Stimulated activated CD4-positive, alpha-beta T cell treated with anti-CD3 and anti-CD28 coated beads, Interleukin-1b, Interleukin-23, amount 100 ng/mL, for 4 hours (primary cell): ENCODE measurements at places on chromosomes 11 and 22.

DNA sequence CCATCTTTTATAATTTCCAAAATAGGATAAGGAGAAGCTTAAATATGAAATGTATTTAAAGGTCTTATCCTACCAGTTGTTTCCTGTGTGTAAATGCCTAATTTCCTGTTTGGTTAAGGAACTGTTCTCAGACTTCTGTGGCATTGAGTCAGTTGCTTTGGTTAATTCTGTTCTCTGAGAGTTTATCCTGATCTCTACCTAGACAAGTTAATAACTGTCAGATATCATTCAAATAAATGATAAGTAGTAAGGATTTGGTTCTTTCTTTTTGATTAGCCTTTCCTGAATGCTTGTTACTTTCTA, 39.5 kb downstream of the CTNND1 start:
- DNase-seq, result no peak

DNA sequence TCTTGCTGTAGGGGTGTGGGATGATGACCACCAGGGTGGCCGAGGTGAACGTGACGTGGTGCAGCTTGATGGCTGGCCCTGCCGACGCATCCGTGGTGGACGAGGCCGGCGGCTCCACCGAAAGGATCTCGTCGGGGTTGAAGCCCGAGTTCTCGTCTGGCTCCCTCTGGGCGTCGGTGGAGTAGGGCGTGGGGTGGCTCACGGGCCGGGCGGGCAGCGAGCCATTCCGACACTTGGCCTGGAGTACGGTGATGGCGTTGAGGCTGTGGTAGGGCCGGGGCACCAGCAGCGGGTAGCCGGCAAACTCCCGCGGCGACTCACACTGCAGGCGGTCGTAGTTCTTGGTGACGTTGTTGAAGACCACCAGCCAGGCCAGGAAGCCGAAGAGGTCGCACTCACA, 52.7 kb downstream of the ELFN2 start:
- no peak for DNase-seq

- no peak for DNase-seq
Measured at GRCh38 chr22:20040327-20041200, 19.7 kb downstream of the TANGO2 start.

DNA sequence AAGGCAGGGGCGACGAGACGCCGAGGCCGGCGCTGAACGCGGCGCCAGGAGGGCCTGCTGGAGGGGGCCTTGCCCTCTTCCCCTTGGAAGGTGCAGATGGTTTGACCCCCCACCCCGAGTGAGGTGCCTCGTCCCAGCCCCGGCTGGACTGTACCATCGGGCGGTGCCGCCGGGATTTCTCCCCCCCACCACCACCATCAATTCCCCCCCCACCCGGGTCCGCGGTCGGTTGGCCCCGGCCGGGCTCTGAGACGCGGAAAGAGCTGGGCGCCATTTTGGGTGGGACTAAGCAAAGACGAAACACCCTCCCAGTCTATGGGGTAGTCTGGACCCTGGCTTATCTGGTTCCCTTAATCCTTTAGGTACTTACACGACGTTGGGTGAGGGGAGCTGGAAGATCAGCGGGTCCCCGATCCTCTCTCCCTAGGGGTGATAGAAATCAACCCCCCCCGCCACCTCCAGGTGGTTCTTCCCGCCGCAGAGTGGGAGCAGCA, at the start of gene PRDM10:
PRDM10 (minus strand) TSS at position 484 of the 494 bp plus-strand sequence. CDS start 41,871 bp downstream, outside the sequence.
- peak; percentile 87 for DNase-seq

GRCh38 chr11:93591247-93591898, 48.2 kb upstream of the SMCO4 start:
- no peak for DNase-seq

DNA sequence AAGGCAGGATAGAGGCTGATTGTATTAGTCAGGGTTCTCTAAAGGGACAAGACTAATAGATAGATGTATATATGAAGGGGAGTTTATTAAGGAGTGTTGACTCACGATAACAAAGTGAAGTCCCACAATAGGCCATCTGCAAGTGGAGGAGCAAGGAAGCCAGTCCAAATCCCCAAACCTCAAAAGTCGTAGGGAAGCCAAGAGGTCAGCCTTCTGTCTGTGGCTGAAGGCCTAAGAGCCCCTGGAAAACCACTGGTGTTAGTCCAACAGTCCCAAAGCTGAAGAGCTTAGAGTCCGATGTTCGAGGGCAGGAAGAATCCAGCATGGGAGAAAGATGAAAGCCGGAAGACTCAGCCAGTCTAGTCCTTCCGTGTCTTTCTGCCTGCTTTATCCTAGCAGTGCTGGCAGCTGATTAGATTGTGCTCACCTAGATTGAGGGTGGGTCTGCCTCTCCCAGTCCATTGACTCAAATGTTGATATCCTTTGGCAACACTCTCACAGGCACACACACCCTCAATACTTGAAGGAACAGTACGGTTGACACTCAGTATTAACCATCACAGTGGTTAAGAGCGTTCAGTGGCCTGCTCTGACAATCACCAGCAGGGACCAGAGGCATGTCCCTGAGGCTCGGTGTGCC, 135.6 kb downstream of the CSNK2A3 start:
- no peak for DNase-seq

GRCh38 chr22:44391015-44391414, 78.3 kb upstream of the SHISAL1 start:
- no peak for DNase-seq

DNA sequence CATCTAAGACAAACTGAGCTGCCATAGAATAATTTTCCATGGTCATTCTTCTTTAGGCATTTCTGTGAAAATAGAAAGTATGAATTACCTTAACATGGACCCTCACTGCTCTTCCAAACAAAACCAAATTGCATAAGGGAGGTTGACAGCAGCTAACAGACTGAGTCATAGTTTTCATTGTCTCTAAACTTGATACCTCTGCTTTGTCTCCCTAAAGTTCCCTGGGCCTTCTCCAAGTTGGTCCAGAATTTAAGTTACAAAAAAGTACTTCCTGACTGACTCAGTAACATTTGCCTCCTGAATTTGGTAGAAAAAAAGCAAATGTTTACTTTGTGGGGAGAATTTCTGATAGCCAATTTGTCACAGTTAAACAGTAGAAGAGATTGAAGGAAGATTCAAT, 3.0 kb downstream of the OR8D1 start:
- DNase-seq, result no peak

DNA sequence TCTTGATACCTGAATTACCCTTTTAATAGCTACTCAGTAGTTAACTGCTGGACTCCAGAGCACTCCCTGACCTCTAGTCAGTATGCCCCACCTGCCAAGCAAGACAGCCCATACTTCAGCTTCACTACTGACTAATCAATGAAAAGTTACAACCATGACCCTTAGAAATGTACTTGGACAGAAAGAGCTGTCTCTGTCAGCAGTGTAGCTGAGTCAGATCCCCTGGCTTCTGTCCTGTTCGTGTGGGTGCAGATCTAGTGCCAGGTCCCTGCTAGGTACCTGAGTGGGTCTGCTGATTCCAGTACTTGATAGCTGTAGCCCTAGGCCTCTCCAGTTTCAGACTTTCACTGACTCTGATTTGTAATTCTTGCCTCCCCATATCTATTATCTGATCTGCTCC, 265.8 kb upstream of the POU2AF2 start:
- no peak for DNase-seq

- no peak for DNase-seq
Measured at GRCh38 chr22:38129021-38129420, 18.5 kb upstream of the BAIAP2L2 start.

GRCh38 chr11:13939961-13940906, 22.3 kb upstream of the SPON1 start:
- no peak for DNase-seq

DNA sequence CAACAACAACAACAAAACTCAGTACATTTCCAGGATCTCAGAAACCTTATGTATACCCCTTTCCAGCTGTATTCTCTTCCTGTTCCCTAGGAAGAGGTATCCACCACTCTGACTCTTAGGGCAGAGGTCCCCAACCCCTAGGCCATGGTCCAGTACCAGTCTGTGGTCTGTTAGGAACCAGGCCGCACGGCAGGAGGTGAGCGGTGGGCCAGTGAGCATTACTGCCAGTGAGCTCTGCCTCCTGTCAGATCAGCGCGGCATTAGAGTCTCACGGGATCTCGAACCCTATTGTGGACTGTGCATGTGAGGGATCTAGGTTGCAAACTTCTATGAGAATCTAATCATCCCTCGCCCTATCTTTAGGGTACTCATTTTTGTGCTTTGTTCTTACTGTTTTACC, 43.9 kb upstream of the LMO1 start:
- no peak for DNase-seq

DNA sequence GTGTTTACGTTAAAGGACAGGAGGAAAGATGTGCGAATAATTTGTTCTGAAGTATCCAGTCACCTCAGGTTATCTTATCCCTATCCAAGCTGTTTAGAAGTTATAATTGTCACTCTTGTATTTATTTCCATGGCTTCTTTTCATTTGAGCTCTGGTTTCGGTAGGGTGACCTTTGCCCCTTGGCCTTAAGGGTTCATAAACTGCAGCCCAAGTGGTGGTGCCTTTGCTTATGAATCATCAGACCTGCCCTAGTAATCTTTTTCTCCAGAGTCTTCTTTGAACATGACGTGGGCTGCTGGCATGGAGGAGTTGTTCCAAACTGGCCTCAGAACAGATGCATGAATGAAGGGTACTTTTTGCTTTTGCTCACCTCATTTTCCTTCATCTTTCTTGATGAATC, 6.5 kb upstream of the CRYBB3 start:
- no peak for DNase-seq

- DNase-seq, result no peak
Measured at GRCh38 chr11:45383224-45383623, 97.1 kb upstream of the SYT13 start.

- no peak for DNase-seq
Measured at GRCh38 chr11:123145661-123146060, 49.4 kb downstream of the CLMP start.

DNA sequence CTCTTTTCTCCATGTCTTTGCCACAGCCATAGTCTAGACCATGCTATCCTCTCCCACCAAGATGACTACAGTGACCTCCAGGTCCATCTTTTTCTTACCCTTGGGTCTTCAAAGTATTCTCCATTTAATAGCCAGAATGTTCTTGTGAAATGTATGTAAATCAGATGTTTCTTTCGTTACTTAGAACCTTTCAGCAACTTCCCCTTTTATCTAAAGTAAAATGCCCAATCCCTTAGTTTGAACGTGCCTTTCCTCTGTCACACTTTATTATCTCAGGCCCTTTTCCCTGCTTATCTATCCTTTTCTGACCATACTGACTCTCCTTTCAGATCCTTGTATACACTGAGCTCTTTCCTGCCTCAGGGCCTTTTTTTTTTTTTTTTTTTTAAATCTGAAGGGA, 17.9 kb downstream of the RBM4B start:
- no peak for DNase-seq

DNA sequence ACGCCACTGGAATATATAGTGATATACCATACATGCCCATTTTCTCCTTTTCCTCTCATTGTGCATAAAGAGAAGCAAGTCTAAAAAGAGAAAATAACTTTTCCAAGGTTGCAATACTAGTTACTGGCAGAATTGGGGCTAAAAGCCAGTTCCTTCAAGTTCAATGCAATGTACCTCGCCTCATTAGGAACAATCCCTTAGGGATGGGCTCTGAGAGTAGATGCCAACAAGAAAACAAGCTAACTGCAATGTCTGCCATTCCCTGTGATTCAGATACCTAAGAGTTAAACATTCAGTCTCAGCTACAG, 114.3 kb downstream of the RBFOX2 start:
- DNase-seq, result no peak

- DNase-seq, result no peak
Measured at GRCh38 chr11:9550191-9550628, 23.3 kb upstream of the WEE1 start.

DNA sequence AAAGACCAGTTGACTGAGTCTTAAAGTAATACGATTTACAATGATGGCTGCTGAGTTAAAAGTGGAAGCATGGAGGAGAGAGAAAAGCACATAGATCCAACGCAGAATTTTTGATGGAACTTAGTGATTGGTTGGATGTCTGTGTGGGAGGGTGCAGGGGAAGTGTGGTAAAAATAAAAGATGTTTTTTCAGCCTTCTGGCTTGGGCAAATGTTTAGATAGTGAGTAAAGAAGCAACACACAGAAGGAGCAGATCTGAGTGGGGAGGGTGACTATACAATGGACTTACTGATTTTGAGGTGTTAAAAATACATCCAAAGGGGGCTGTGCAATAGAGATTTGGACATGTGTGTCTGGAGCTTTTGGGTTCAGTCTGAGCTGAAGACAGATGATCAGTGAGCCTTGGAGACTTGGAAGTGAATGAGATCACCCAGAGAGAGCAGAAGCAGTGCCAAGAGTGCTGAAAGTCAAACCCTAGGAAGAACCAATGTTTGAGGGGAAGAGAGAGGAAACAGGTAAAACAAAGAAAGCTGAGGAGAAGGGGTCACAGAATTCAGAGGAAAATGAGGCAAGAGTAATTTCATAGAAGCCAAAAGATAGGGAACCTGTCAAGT, 8.6 kb downstream of the GRIA4 start:
- DNase-seq, result no peak

DNA sequence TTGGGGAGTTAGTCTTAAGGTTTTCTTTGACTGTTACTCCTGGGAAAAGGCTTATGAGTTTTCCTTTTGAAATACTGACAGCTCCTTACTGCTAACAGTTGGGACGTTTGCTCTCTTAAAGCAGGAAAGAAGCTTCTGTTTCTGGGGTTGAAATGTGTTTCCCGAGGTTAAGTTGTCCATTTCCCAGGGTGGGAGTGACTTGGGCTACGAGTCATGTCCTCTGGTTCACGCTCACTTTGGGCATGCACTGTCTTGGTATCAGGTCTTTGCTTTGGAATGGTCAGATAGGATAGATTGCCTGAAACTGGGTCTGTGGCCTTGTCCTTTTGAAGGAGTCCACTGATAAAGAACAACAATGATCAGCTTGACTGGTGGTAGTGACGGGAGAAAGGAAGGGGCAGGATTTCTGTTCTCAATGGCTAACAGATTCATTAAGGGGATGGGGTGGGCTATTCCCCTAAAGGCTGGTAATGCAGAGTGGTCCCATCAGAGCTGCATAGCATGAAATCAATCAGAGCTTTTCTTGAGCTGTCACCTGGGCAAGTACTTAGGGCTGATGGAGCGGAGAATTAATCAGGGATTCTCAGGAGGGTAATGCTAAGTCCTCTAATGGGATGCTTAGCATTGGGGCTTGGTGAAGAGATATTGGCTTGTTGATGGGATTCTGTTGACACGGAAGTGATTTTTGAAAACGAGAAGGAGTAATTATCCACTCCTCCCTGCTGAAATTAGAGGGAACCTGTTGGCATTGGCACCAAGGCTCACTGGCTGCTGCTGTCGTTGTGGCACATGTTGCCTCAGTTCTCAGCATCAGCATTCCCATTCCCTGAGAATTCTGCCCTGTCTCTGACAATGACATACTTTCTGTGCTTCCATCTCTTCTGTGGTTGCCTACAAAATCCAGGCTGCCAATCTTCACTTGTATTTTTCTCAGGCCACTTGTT, 81.6 kb downstream of the TEAD1 start:
- DNase-seq, result no peak

GRCh38 chr11:12503039-12503484, 125.7 kb downstream of the PARVA start:
- DNase-seq, result no peak

GRCh38 chr22:19615001-19615461, 90.8 kb upstream of the CLDN5 start:
- DNase-seq, result no peak

- no peak for DNase-seq
Measured at GRCh38 chr11:61193596-61193995, 9.7 kb upstream of the PGA3 start.
